ENCODE measurements at places on chromosomes 1 and 21.

GRCh38 chr1:186206048-186206570, 168.9 kb downstream of the TPR start:
- no peak for DNase-seq

DNA sequence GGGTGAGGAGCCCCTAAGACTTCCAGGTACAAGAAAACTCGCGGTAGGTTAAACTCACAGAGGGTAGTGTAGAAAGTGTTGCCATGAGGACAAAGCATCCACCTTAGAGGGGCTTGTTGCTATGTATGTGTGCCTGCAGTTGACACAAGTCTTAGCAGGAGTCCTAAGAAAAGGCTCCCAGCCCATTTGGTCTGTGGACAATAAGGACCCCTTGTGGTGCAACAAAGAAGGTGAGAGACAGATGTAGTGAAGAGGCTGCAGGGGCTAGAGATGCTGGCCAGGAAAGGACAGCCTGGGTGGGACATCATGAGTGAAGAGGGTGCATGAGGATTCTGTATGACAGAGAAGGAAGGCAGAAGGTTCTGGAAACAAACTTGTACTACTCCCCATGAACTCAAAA, 36.3 kb upstream of the IL10 start:
- DNase-seq = no peak

DNA sequence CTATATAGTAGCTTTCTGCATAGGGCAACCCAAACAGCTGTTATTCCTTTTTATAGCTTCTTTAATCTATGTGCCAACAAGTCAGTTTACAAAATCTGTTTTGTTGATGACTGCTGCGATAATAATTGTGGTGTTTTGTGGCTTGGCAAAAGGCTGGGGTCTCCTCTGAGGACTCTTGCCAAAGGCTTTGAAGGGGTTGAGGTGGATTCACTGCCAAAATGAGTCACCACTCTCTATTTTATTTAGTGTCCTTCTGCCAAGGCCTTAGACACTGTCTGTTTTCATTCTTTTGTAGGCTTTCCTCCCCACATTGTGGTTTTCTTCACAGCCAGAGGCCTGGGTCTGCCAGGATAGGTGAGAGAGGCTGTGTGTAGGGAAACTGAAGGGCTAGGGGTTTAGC, 161.8 kb downstream of the NFIA start:
- no peak for DNase-seq

DNA sequence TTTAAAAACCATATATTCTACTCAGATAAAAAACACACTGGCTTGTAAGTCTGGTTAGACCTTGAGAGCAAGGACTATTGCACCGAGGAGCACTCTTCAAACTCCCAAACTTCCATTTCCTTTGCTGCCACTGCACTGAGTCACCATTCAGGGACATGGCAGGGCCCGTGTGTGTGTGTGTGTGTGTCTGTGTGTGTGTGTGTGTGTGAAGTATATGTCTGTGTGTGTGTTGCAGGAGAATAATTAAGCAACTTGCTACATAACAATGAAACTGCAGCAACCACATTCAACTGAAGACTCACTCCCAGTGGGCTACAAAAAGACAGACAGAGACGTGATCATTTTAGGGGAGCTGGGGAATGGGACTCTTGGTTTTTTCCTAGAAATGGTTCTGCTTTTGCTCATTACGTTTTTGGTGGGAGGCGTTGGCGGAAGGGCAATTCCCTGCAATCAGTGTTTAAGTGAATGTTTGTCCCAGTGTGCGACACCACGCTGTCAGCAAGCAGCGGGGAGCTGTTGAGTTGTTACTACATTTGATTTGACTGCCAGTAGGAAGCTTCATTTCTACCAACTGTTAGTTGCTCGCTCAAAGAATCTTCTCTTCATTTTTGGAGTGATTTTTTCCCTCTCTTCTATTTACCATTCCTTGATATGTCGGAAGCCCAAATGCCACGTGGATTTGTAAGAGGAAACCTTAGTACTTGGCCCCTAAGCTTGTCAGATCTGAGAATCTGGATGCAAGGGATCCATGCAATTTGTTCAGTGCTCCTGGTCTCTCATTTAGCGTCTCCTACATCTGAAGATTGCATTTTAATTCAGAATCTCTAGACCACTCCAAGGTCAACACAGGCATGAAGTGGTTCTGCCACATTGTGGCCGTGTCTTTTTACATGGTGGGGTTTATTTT, 36.1 kb downstream of the ESRRG start:
- no peak for DNase-seq

GRCh38 chr1:100516857-100517256, 21.1 kb upstream of the GPR88 start:
- no peak for DNase-seq

DNA sequence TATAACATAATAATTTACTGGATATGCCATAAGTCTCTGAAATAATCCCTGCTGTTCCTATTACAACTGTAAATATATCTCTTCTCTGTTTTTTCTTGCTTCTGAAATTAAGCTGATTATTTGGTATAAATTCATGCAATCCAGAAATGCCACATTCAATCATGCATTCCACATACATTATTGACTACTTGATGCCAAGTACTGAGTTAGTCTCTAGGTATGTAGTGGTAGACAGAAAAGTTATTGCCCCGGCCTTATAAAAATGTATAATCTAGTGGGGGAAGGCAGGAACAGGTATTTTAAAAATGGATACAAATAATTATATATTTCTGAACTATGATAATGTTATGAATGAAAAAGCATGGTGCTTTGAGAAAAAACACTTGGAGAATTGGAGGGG, 338.6 kb upstream of the SNX7 start:
- no peak for DNase-seq

DNA sequence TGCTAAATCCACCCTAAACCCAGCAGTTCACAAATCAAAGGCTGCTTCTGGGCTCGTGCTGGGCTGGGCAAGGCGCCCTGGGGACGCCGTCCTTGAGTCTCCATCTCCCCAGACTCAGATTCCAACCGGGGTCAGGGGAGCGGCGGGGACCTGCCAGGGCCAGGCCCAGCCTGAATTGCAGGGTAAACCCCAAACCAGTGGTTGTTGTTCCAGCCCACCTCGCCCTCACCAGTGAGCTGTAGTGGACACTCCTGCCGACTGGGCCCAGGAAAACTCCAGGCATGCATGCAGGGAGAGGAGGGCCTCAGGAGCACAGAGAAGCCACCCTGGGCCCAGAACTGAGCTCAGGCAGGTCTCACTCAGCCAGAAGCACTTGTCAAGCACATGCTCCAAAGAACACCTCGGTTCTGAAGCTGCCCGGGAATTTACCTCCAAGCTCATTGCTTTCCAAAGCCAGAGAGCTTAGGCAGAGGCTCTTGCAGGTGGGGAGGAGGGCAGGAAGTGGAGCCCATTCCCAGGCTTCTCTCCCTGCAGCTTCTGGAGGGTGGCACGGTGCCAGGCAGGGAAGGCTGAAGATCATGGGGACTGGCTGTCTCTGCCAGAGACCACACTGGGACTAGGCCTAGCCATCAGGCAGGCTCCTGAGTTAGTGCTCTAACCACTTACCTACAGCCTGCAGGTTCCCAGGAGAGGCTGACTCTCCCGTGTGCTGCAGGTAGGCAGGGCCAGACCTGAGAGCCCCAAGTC, 437.0 kb downstream of the MATN1 start:
- DNase-seq = no peak

GRCh38 chr21:42539931-42540343, 26.3 kb downstream of the SLC37A1 start:
- no peak for DNase-seq

DNA sequence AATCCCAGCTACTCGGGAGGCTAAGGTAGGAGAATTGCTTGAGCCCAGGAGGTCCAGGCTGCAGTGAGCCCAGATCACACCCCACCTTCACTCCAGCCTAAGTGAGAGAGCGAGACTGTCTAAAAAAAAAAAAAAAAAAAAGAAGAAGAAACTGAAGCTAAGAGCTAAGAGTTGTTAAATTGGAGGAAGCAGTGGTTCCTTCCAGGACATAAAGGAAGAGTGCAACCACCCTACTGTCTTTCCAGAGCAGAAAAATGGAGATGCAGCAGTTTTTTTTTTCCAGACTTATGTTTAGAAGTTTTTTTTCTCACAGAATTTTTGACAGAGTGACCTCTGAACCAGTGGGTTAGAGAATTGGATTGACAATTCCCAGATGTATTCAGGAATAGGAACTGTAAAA, 88.7 kb downstream of the HLX start:
- no peak for DNase-seq

DNA sequence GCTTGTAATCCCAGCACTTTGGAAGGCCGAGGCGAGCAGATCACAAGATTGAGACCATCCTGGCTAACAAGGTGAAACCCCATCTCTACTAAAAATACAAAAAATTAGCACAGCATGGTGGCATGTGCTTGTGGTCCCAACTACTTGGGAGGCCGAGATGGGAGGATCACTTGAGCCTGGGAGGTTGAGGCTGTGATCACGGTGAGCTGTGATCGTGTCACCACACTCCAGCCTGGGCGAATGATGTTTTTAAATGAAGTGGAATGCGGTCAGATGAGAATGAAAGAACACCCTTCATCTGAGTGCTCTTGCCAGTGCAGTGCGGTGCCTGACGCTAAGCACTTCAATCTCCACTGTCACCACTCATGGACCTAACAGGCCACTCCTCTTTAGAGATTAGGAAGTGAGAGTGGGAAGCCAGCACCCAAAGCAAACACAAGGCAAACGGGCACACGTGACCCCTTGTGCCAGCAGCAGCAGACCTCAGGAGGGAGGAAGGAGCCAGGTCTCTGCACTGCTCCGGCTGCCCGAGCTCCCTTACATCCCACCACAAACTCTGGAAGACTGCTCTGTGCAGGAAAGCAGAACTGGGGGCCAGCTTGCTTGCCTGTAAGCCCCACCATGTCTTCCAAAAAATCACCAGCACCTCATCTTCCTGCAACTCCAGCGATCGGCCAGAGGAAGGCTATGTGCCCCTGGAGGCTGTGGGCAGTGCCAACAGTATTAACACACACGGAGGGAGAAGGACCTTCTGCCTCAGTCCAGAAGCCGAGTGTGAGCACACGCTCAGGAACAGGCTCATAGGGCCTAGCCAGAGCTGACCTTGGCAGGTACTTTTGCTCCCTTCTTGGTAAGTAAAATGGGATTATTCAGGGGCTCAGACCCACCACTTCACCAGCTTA, 9.7 kb downstream of the CTNNBIP1 start:
- no peak for DNase-seq

DNA sequence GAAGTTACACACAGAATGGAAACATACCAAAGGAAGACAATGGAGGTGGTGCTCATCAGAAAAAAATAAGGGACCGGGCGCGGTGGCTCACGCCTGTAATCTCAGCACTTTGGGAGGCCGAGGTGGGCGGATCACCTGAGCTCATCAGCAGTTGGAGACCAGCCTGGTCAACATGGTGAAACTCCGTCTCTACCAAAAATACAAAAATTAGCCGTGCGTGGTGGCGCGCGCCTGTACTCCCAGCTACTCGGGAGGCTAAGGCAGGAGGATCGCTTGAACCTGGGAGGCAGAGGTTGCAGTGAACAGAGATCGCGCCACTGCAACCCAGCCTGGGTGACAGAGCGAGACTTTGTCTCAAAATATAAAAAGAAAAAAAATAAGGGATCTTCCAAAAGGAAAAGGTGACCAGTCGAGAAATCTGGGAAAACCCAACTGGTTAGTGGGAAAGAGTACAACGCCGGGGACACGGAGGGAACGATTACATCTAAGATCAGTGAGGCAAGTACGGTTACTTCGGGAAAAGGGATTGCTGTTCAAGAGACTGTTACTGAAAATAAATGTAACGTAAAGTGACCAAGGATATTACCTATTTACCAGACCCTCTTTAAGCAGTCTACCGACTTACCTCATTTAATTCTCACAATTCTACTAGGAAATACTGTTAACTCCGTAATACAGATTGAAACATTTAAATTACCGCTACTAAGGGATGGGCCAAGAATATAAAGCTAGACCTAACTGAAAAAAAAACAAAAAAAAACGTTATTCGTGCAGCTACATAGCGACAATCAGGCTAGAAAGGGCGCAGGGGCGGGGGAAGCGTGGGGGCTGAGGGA, 822 bp downstream of the CCT3 start:
- no peak for DNase-seq

DNA sequence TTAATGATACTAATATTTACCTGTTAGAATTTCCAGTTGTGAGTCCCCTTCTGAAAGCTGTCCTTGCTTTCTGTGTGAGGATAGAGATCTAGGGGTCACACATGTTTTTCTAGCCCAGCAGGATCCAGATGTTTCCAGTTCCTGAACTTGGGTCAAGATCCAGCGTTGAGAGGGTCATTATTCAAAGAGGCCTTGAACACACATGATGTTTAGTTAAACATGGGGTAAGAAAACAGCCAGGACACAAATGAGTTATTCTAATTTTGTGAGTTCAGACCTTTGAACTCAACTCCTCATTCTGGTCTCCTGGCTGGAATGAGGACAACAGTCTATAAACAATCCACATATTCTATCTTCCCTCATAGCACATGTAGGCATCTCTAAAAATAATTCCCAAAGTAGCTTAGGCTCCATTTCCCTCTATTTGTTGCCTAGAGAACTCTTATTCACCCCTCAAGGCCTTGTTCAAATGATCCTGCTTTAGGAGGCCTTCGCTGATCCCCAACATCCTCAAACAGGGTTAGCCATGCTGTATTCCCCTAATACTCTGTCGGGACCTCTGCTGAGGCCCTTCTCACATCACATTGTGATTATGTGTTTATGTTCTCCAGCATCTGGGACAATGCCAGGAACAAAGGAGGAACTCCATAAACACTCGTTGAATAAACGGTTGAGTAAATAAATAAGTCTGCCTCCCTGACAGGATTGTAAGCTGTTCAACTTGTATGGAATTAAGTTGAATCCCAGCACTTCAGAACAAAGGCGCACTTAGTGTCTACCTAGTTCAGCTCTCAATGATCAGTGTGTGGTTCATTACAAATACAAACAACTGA, 15.0 kb upstream of the KCNN3 start:
- DNase-seq = no peak

- DNase-seq = no peak
Measured at GRCh38 chr1:178688244-178688643, 36.8 kb upstream of the RALGPS2 start.
